ENCODE measurements at places on chromosomes 5 and 9.

DNA sequence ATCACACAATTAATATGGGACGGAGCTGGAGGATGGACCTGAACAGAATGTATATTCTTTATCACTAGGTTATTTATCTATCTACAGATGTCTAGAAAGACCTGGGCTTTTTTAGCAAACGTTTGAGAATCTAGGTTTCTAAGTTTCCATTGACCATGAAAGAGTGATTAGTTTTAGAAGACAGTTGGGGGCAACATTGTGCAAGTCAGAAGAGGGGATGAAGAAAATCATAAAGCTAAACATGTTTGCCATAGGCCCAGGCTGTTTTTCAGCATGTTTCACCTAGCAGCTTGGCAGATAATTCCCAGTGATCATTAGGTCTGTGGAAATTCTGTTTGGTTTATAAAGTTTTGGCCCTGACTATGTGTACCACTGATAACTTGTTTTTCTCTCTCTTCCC is 44.1 kb upstream of the CDKN2B start:
- no peak for DNase-seq

DNA sequence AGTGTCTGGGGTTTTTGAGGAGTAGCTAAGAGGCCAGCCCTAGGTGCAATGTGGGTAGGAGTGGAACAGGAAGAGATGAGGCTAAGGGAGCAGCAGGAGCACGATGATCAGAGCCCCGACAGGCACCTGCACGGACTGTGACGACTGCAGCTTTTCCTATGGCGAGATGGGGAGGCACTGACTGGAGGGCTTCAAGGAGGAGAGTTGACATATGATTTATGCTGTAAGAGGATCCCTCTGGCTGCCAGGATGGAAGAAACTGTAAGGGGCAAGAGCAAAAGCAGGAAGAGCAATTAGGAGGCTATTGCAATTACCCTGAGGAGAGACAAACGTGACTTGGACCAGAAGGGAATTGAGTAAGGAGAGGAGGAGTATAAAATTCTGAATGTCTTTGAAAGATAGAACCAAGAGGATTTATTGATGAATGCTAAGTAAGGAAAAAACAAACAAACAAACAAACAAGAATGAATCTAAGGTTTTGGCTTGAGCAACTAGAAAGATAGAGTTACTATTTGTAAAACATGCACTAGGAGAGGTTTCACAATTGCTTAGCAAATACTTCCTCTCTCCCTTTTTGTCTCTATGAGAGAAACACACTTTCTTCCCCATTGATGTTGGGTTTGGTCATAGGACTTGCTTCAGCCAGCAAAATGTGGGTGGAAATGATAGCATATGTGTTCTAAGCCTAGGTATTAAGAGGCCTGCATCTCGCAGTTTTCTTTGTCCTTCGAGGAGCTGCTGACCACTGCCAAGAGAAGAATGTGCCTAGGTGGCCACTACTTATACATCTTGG is 32.9 kb downstream of the TRPC7 start:
- DNase-seq = no peak

GRCh38 chr9:85004818-85005413 is 335.4 kb downstream of the NTRK2 start:
- no peak for DNase-seq

DNA sequence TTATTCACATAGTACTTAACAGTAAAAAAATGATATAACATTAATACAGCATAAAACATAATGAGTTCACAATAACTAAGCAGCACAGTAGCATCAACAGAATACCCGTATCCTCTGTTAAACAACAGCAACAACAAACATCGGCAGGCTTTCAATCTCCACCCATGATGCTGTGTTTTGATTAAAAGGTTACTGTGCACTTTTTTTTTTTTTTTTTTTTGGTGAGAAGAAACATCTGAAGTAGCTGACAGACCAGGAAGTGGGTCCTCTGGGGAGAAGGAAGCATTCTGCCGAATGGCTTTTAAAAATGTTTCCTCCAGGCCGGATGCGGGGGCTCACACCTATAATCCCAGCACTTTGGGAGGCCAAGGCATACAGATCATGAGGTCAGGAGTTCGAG is 282.3 kb downstream of the EPB41L4A start:
- DNase-seq = no peak

GRCh38 chr5:77272206-77272605 is 61.7 kb downstream of the PDE8B start:
- no peak for DNase-seq

DNA sequence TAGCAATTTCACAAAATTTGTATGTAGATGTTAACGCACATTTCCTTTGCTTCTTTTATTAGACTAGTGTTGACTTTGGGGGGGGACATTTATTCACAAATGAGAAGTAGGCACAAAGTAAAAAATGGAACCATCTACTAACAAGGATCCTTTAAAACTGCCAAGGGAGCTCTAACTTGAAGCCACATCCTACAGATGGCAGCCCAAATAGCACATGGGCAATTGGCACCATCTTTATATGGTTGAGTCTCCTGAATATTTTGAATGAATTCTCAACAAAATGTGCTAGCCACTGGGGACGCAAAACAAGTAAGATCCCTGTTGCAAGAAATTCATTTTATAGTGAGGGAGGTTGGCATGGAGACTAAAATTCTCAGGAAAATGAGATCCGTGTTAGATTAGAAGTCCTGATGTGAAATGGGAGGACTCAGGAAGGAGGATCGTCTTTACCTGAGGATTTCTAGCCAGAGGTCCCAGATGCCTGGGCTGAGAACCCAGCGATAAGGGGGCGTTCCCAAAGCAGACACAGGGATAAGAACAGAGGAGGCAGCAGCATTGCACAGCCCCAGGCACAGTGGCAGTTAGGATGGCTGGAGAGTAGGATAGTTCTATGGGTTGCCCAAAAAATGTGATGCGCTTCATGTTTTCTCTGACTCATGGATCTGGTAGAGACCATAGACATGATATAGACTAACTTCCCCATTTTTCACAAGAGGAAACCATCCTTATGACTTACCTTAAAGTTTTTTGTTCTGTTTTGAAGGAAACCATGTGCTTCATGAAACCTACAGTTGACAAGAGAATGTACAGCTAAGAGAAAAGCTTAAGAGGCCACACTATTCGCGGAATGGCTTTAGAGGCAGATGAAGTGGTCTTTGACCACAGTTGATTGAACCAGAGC is 37.4 kb downstream of the C9orf152 start:
- DNase-seq = no peak

- no peak for DNase-seq
These were observed 813 bp upstream of the AGTPBP1 start for GRCh38 chr9:85742597-85742936.

DNA sequence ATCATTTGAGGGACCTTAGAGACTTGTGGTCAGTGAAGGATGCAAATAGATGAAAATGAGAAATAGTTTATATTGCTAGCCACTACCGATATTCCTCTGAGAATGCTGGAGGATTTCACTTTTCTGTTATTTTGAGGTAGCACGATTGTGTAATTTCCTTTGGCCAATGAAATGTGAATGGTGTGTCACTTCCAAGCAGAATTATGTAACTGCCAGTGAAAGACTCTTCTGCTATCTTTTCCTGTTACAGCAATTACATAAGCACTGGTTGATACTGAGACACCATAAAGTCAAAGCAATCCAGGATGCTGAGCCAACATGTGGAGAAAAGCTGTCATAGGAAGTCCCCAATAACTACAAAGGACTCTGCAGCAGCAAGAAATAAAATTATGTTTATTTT is 3.6 kb upstream of the PCDHA2 start:
- no peak for DNase-seq

DNA sequence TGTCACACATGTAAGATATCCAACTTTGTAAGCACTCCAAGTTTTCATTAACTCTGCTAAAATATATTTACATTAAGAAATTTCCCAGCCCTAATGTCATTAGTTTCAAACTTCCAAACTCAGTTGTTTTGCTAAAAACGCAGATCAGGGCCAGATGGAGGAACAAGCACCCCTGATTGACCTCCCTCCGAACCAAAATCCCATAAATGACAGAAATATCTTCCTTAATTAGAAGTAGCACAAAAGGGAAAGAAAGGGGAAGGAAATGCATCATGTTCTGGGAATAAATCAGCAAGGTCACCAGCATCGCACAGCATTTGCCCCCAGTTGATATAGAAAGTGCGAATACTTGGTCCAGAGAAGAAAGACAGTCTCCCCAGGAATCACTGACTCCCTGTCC is 61.4 kb upstream of the RUFY1 start:
- DNase-seq = no peak

GRCh38 chr5:80541392-80541791 is 28.7 kb downstream of the ANKRD34B start:
- DNase-seq = no peak

GRCh38 chr9:121598167-121598964 is 53.1 kb upstream of the DAB2IP start:
- DNase-seq = peak; percentile 86

- no peak for DNase-seq
These were observed 311.3 kb downstream of the ASTN2 start for GRCh38 chr9:117103438-117104110.

DNA sequence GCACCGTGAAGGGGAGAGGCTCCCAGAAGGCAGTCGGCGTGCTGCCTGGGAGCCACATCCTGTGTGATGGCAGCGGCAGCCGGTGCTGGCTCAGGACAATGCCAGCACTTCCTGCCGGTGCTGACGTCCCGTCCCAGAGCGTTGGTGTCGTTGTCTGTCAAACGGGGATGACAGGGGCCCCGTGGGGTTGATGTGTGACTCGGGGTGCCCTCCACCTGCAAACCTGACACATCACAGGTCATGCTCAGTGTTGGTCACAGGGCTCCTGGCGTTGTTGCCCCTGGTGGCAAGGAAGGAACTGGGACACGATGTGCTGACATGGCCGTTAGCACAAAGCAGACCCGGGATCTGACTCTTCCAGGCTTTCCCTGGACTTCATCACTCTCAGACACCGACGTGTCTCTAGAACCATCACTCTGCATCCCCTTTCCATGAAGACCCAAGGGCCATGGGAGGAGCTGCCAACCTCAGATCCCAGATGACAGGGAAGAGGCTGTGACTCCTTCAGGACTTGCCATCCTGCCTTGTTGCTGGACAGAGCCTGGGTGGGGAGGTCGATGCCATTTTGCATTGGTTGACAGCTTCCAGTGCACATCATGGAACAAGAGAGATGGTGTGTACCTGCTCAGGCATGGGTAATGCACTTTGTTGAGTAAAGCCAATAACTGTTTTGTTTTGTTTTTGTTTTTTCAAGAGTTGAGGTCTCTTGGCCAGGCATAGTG is 21.5 kb downstream of the PLPP7 start:
- DNase-seq = no peak

GRCh38 chr9:112445196-112445595 is 41.4 kb upstream of the KIAA1958 start:
- DNase-seq = no peak

- DNase-seq = no peak
These were observed 63.0 kb downstream of the NR6A1 start for GRCh38 chr9:124708074-124708473.

DNA sequence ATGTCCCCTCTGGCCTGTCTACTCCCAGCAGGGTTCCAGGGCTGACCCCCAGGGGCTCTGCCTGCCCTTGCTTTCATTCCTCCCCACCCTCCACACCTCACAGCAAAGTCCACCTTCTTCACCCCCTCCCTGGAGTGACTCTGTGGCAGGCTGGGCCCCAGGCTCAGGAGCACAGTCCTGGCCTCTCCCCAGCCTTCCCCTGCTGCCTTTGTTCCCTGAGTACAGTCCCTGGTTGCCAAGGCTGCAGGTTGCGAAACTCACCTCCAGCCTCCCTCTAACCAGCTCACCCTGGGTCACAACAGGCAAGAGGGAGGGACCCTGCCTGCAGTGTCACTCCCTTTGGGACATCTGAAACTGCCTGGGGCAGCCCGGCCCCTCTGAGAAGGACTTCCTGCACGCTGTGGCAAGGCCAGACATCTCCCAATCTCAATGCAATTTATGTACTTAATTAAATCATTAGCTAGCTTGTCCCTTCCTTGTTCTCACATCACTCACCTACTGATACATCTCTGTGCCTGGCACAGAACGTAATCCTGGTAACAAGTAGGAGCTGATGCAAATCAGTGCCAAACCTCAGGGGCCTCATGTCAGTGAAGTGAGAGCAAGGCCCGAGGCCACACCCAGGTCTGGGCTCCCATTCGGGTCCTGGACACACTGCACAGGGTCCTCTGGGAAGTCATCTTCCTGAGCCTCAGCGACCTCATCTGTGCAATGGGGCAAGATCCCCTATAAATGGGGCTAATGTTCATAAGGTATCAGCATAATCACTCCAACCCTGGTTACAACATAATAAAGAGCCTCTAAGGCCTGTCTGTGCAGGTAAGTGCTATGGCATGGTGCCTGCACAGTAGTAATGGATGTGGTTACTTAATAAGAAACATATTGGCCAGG is 27.3 kb upstream of the TRIM14 start:
- DNase-seq = no peak

GRCh38 chr5:94793113-94793815 is 174.8 kb downstream of the SLF1 start:
- no peak for DNase-seq

- no peak for DNase-seq
These were observed 33.7 kb downstream of the CENPP start for GRCh38 chr9:92359394-92359995.

DNA sequence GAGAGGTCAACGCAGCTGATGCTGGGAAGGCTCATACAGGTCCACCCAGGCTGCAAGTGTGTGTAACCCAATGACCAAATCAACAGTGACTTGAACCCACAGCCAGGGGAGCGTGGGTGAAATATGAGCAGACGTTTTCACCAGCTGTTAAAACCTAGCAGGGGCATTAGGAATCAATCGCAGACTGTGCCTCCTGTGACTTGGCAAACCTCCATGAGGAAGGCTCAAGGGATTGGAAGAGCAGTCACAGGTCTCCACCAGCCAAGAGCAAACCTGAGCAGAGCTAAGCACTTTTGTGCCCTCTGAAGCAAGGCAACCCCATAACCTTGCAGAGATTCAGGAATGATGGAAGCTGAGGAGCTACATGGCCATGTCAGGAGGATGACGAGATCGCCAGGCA is 25.5 kb downstream of the INSYN2B start:
- no peak for DNase-seq

DNA sequence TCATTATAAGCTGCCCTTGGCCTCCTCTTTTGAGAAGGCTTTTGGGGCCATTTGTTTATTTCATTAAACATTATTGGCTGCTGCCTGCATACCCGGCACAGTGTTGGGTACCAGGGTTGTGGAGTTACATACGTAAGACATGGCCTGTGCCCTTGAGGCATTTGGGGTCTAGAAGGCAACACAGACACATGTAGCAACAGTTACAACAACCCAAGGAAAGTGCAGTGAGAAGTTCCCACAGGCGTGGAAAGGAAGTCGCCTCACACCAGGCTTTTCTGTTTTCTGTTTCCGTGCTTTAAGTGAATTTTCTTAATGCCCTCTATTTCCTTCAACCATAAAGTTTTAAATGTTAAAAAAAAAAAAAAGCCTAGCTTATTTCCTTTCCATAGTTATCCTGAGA is 47.4 kb downstream of the GALNT10 start:
- no peak for DNase-seq

- peak; percentile 29 for DNase-seq
These were observed 963 bp upstream of the CAST start for GRCh38 chr5:96660971-96661854.

GRCh38 chr9:70410368-70410767 is 4.1 kb downstream of the KLF9 start:
- no peak for DNase-seq

Measured in HEK293T (cell line).